ENCODE measurements at places on chromosomes 16 and 17. TPM values are rescaled to one million over a fixed set of nuclear protein-coding genes. Genes with fewer than 3 reads are reported as not detected.

Gene KCNJ2
- total RNA-seq, result 11.6 TPM

Gene CCL8
- total RNA-seq, result not detected

Gene GFOD2
- total RNA-seq, result 28.5 TPM

Gene WNT9B
- 0.27 TPM for total RNA-seq

Gene TOX3
- total RNA-seq, result not detected

Gene CNTNAP4
- total RNA-seq, result 20.3 TPM

Gene KRT33B
- not detected for total RNA-seq

Gene CHST5
- total RNA-seq, result 2.0 TPM

Gene TRAPPC1
- total RNA-seq, result 25.6 TPM

Gene MYO15A
- 8.1 TPM for total RNA-seq

DNA sequence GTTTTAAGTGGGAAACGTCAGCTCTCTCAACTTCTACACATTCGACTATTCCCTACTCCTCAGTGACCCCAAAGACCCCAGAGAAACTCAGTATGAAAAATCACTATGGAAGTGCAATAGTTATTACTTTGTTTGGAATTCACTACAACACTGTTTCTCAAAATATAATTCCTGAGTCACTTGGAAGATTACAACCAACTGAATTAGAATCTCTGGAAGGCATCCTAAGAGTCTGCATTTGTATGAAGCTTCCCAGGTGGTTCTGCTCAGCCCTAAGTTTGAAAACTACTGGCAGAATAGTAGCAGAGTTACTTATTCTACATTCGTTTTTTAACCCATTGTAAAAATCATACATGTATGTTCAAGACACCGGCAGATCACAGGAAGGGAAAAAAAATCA lies 525.6 kb downstream of the MAF start:
- no peaks in the 10 kb centered on the region for H3K36me3 ChIP-seq
- no peaks in the 10 kb centered on the region for H3K4me1 ChIP-seq
- peak overlapping the region; percentile 63 for H3K27ac ChIP-seq
- no peak overlapping the region for H3K4me3 ChIP-seq
- H3K27me3 ChIP-seq, result no peaks in the 10 kb centered on the region

DNA sequence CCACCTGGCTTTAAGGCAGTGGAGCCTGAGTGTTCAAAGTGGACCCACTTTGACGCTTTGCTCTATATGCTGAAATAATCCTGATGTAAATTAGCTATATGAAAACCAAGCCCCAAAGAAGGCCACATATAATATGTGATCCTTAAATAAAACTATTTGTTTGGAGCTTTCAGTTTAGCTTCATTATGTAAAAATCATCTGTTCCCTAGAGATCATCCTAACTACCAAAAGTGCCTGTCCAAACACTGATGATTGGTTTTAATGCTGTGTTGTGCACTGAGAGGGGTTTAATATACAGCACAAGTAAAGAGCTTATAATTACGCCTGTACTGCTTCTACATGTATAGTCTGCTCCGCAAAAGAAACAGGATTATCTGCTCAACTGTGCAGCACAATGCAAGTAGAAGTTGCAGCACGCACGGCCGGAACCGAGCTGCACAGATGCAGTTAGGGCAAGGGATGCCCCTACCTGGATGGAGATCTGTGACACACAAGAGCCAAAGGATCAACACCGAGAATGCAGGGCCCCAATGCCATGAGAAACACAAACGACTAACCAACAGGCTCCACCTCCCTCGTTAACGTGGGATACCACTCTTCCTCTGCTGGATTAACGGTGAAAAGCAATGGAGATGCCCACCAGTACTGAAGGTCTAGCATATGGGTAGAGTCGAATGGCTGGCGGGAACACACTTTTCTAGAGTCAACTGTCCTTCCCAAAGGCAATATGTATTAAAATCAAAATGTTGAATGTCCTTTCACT lies 20.5 kb downstream of the USP7 start:
- H3K4me3 ChIP-seq, result no peak overlapping the region
- no peak for DNase-seq
- H3K36me3 ChIP-seq, result no peaks in the 10 kb centered on the region

GRCh38 chr17:40671282-40671681 lies 6.3 kb upstream of the KRT222 start:
- no peaks in the 10 kb centered on the region for H3K4me1 ChIP-seq
- no peaks in the 10 kb centered on the region for H3K36me3 ChIP-seq
- peak overlapping the region; percentile 33 for H3K27ac ChIP-seq

DNA sequence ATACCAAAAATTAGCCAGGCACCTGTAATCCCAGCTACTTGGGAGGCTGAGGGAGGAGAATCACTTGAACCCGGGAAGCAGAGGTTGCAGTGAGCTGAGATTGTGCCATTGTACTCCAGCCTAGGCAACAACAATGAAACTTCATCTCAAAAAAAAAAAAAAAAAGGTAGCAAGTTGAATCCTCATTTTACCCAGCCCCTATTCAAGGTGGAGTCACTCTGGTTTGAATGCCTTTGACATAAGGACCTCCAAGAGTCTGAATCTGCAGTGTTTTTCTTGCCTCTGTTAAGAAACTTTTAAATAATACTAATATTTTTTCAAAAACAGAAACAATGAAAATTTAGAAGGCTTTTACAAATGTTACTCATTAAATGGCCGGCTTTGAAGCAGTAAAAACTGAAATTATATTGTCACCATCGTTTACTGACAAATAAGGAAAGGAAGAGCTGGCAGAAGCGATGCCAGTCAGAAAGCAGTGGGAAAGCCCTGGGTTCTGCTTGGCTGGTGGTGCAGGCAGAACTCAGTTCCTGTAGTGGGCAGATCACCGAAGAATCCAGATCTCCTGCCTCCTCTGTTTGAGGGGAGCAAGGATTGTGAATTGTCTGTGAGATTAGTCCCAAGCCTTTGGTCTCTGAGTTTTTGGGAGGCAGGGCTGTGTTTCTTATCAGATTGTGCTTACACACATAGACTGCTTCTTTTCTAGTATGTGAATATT lies 99.7 kb upstream of the HAS3 start:
- H3K27ac ChIP-seq, result no peak overlapping the region
- H3K27me3 ChIP-seq, result no peaks in the 10 kb centered on the region
- H3K36me3 ChIP-seq, result no peaks in the 10 kb centered on the region
- H3K4me3 ChIP-seq, result no peak overlapping the region

DNA sequence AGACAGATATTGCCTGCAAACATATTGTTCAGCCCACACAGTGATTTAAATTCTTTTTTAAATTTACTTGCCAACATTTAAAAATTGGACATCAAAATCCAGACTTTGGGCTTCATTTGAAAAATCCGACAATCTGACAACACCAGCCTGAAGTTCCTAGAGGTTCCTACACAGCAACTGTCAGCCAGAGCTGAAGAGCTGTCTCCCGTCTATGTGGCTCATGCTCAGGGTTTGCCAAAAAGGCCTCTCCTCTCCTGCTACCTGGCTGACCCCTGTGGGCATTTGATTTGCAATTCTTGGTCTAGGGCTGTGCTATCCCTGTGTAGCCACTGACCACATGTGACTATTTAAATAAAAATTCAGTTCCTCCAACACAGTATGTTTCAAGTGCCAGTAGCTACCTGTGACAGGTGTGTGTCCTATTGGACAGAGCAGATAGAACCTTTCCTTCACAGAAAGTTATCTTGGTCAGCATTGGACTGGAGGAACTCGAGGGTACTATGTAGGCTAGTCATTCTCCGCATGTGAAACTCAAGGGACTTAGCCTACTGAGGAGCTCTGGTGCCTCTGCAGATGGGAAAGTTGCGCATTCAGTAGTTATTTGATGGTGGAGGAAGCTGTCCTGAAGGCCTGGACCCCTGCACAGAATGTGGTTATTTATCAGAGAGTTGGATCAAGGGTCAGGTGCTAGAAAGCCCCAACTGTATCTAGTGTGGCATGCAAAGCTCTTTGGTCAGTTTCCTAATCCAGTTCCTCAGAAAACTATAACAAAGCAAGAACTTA lies 2.7 kb downstream of the LYRM1 start:
- H3K27ac ChIP-seq, result peak overlapping the region; percentile 100
- DNase-seq, result no peak
- no peaks in the 10 kb centered on the region for H3K27me3 ChIP-seq

DNA sequence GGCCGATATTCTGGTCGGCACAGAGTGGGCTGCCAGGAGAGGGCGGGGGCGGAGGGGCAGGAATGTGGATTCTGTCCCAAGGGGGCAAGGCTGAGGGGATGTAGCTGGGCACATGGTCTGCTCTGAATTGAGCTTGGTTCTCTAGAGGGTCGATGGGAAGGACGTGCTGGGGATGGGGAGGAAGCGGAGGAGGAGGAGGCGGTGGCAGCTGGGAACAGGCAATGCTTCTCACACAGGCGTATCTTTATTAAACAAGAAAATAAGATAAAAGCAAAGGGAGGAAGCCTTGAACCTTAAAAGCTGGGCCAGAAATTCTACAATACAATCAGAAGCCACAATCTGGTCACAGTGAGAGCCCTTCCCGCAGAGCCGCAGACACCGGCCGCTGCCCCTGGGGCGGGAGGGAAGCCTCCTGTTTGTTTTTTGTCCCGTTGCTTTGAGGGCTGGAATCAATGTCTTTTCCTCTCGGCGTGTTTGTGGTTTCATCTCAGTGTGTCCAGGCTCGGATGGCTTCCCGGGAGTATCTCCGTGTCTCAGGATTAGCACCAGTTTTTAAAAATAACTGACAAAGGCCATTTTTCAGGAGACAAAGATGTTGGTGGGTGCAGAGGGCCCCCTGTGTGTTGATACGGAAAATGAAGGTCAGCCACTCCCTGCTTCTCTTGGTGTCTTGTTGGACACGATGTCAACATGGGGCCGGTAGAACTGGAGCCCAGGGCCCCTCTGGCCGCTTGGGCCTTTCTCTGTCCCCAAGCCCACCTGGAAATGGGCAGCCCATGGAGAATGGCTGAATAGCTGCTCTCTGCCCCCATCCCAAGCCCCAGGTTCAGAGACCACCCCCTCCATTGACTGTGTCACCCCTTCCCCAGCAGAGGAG lies 12.3 kb upstream of the SLC7A5 start:
- no peak overlapping the region for H3K4me3 ChIP-seq
- DNase-seq, result no peak
- H3K27ac ChIP-seq, result no peak overlapping the region
- no peaks in the 10 kb centered on the region for H3K4me1 ChIP-seq
- H3K27me3 ChIP-seq, result no peaks in the 10 kb centered on the region

DNA sequence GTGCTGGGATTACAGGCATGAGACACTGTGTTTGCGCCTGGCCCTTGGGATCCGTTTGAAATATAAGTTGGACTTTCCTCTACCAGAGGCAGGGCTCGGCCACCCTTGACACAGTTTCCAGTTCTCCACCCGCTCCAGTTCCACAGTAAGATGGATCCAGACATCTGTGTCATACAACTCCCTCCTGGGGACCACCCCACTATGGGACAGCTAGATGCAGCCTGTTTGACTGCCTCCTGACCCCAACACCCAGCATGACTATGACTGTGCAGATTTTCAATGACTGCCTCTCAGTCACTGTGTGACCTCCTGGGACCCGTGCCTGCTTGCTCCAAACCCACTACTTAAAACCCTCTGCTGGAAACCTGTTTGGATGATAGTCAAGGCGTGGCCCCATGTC lies 166.7 kb downstream of the IRF8 start:
- no peaks in the 10 kb centered on the region for H3K36me3 ChIP-seq
- peaks cover 3% of the 10 kb centered on the region for H3K4me1 ChIP-seq
- no peak for DNase-seq
- no peaks in the 10 kb centered on the region for H3K27me3 ChIP-seq
- no peak overlapping the region for H3K27ac ChIP-seq

DNA sequence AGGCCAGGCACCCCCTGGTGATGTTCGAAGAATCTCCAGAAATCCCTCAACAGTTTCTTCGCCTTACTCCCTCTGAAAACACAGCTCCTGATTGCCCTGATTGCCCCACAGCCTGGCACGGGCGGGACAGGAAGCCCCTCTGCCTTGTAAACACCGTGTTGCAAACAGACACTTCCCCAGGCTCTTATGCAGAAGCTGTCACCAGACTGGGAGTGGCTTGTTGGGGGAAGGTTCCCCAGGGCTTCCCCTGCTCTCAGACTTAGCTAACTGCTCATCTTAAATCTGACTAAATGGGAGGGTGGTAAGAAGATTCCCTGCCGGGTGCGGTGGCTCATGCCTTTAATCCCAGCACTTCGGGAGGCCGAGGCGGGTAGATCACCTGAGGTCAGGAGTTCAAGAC lies 11.2 kb downstream of the PIK3R5 start:
- no peak overlapping the region for H3K4me3 ChIP-seq
- peak; percentile 24 for DNase-seq
- H3K27me3 ChIP-seq, result no peaks in the 10 kb centered on the region
- H3K27ac ChIP-seq, result no peak overlapping the region
- H3K4me1 ChIP-seq, result no peaks in the 10 kb centered on the region

GRCh38 chr17:44363613-44364159 lies at the start of gene FAM171A2:
TSS of gene FAM171A2 (minus strand) at chr17:44363853. CDS start at chr17:44363714, 139 bp downstream.
- peaks cover 7% of the 10 kb centered on the region for H3K4me1 ChIP-seq
- H3K36me3 ChIP-seq, result no peaks in the 10 kb centered on the region
- peak within 1 kb of the TSS; percentile 63 for H3K27ac ChIP-seq
- no peaks in the 10 kb centered on the region for H3K27me3 ChIP-seq

- peak; percentile 44 for DNase-seq
- H3K36me3 ChIP-seq, result no peaks in the 10 kb centered on the region
- H3K4me3 ChIP-seq, result no peak overlapping the region
- no peaks in the 10 kb centered on the region for H3K4me1 ChIP-seq
Observed at GRCh38 chr17:55348749-55349354, 72.8 kb downstream of the MMD start.

- no peak overlapping the region for H3K4me3 ChIP-seq
- no peaks in the 10 kb centered on the region for H3K36me3 ChIP-seq
- no peak for DNase-seq
- no peaks in the 10 kb centered on the region for H3K27me3 ChIP-seq
- H3K27ac ChIP-seq, result no peak overlapping the region
Observed at GRCh38 chr17:31650756-31651520, 208.1 kb downstream of the COPRS start.

DNA sequence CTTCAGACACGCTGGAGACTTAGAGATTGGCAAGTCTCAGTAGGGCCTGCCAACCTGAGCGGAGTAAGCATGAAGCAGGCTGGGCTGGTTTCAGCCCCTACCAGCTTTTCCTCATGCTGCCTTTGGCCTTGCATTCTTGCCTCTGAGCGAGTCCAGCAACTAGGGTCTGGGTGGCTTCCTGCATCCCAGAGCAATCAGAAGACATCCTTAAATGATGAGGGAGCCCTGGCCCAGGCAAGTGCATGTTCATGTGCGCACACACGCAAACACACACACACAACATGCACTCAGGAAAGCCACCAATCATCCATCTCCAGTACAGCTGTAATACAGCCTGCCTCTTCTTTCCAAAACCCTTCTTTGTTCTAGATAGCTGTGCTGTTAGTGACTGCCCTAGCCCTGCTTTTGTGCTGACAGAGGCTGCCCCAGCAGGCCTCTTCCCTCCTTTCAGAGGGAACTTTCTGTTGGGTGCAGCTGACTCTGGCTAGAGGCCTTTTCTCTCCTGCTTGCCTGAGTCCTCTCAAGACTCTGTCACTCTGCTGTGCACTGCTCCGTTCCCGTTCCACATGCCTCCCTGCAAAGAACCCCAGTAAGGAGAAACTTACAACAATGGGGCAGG lies 30.7 kb upstream of the TBX2 start:
- no peak overlapping the region for H3K27ac ChIP-seq
- H3K4me3 ChIP-seq, result no peak overlapping the region
- H3K27me3 ChIP-seq, result no peaks in the 10 kb centered on the region

DNA sequence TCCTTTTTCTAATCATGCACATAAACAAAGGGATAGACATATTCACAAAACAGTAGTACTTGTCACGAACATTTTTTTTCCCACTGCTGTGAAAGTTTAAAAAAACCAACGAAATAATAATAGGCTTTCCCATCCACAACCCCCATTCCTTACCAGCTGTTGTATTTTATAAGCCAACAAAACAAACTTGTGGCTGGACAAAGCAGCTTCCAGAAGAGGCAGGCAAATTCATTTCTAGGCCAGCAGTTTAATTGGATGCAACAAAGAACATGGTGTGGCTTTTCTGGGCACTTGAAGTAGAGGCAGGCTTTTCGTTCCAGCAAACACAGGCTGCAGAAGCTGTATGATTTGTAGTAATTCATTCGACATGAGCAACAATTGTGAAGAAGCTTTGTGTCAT lies 56.0 kb upstream of the FAM20A start:
- no peak for DNase-seq
- peaks cover 6% of the 10 kb centered on the region for H3K4me1 ChIP-seq
- no peaks in the 10 kb centered on the region for H3K27me3 ChIP-seq
- H3K4me3 ChIP-seq, result no peak overlapping the region
